ENCODE measurements at places on chromosomes 16 and 17.

DNA sequence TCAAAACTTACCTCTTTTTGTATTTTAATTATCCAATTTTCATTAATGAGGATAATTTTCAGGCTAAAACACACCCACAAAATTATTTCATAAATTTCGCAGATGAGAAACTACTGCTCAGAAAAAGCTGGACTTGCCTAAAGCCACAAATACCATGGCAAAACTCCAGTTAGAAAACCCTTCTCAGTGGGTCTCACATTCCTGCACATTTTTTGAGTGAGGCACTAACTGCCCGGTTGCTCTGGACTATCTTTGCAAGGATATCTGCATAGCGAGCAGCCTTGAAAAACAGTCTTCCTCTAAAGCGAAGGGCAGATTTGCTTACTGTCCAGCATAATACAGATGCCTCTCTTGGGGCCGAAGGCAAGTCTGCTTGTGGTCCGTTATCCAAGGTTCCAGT, 9.8 kb downstream of the MPHOSPH6 start:
- no peak for DNase-seq

GRCh38 chr17:12567077-12568053, 98.3 kb upstream of the MYOCD start:
- no peak for DNase-seq

DNA sequence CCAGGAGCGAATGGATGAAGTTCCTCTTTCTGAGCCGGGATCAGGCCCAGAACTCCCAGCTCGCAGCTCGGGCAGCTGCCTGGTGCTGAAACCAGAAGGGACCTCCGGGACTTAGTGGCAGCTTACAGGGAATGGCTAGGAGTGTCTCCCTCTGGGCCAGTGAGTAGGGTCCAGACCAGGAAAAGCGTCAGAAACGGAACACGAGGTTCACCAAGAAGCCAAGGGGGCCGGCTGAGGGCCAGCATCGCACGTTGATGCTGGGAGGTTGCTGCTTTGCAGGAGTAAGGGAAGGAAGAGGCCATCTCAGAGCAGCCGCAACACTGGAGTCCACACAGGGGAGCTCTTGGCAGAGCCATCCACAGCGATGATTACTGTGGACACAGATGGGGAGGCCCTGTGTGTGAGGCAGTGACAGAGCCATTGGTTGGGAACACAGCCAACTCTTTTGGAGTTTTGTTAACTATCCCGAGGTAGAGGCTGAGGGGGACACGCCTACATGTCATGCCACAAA, 74.0 kb upstream of the CREBBP start:
- no peak for DNase-seq

GRCh38 chr16:75621170-75621477, 2.0 kb downstream of the ADAT1 start:
- DNase-seq, result no peak

GRCh38 chr16:84069540-84069939, 26.9 kb upstream of the SLC38A8 start:
- no peak for DNase-seq
